Effector memory CD4-positive, alpha-beta T cell (primary cell): ENCODE measurements at places on chromosomes 1 and 21.

DNA sequence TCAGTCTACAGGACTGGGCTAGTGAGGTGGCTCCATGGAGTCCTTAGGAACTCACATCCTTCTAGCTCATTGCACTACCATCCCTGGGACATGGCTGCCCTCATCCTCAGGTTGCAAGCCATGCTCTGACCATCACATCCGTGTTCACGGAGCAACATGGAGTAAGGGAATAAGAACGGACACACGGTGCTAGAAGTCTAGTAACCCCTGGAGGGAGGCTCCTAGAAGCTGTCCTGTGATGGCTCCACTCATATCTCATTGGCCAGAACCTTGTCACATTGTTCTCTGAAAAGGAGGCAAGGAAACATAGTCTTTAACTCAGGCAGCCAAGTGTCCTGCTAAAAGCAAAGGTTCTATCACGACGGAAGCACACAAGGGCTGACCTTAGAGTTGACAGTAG, 3.9 kb downstream of the MRAP start:
- DNase-seq = no peak

- no peak for DNase-seq
Measured at GRCh38 chr1:36766481-36766880, 267.8 kb downstream of the GRIK3 start.

DNA sequence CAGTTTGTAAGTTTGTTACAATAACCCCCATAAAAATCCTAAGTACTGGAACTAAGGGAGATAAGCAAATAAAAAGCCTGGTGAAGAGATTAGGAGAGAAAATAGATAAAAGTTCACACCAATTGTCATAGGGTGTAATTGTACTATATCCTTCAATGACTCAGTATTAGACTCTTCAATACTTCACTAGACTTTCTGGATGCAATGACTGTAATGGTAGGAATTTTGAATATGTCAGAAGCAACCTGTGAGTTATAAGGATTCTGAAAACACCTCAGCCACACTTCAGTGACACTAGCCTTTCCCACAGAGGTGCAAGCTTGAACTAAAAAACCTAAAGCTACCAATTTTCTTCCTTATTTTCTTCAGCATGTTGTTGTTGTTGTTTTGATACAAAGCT, 147.9 kb downstream of the PTGER3 start:
- DNase-seq = no peak

GRCh38 chr1:108117945-108118902, 81.9 kb downstream of the SLC25A24 start:
- DNase-seq = no peak

DNA sequence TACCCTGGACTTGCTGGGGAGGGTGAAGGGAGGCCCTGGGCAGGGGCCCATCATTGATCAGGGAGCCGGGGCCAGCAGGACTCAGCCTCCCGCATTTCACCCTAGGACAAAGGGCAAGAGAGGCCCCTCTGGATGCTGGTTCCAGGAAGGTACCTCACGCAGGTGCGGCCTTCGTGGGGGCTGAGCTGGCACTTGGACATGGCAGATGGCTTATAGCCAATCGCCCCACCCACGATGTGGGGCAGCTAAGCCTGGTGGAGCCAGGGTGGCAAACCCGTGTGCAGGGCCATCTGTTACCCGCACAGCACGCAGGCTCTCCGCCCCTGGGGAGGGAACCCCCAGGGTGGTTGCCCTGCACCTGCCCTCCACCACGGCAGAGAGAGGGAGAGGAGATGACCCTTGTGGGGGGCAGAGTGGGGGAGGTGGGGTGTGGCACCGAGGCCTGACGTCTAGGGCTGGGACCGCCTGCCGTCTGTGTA, 2.5 kb downstream of the TFF3 start:
- DNase-seq = no peak

DNA sequence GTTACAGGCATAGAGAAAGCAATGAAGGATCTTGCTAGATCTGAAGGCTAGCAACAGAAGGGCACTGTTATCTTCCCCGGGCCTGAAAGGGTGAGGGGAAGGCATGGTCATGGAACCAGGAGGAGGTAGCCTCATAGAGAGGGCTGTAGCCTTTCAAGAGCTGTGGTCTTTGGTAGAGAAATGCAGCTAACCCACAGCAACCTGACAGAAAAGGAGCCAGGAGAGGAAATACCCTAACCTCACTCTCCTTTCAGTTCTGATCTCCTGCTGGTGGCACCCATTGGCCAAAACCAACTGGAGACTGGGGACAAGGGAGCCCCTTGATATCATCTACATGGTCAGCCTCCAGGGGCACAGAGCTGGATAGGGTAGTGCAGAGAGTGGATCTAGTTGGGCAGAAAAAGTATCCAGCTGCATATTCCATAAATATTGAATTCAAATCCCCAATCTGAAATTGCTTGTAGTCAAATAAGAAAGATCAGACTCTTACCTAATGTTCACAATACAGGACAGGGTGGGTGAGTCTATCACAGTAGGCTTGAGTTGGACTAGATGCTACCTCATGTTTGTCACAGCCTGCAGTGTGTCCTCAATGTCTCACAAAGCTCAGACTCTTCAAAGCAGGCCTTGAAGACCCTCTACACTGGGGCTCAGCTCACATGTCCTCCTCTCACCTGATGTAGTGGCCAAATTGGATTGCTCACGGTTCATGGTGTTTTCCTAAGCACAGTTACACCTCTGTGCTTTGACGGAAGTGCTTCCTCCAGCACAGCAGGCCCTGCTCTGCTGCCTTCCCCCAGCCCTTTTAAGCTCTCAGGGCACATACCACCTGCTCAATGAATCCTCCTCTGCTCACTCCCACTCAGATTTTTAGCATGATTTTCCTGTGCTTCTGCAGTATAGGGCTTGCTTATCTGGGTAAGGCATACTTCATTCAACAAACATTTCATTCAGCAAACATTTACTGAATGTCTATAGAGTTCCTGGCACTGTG, 74.1 kb upstream of the JUN start:
- no peak for DNase-seq

GRCh38 chr1:36913016-36913415, 121.3 kb downstream of the GRIK3 start:
- no peak for DNase-seq

DNA sequence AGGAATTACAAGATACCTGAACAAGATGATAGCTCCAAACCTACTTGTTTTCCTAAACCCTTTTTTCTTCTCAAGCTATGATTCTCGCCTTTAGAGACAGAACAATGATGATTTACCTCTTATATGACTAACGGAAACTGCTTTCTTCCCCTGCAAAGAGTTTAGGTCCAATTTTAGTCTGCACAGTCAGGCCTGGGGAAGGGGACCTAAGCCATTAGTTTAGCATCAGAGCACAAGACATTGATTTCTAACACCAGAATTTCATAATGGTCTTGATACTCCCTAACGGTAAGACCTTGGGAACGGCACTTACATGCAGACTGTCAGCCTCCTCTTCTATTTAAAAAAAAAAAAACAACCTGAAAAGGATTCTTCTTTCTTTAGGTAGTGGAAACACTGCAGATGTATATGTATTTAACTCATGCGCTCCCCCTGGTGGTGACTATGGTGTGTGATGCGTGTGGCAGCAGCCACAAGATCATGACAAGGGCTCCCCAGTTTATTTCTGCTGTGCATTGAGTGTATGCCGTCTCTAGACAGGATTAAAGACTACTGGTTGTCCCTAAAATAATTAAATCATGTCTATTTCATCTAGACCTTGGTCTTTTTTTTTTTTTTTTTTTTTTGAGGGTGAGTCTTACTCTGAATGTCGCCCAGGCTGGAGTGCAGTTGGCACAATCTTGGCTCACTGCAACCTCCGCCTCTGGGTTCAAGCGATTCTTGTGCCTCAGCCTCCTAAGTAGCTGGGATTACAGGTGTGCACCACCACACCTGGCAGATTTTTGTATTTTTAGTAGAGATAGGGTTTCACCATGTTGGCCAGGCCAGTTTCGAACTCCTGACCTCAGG, 37.3 kb upstream of the TMEM222 start:
- peak; percentile 79 for DNase-seq

DNA sequence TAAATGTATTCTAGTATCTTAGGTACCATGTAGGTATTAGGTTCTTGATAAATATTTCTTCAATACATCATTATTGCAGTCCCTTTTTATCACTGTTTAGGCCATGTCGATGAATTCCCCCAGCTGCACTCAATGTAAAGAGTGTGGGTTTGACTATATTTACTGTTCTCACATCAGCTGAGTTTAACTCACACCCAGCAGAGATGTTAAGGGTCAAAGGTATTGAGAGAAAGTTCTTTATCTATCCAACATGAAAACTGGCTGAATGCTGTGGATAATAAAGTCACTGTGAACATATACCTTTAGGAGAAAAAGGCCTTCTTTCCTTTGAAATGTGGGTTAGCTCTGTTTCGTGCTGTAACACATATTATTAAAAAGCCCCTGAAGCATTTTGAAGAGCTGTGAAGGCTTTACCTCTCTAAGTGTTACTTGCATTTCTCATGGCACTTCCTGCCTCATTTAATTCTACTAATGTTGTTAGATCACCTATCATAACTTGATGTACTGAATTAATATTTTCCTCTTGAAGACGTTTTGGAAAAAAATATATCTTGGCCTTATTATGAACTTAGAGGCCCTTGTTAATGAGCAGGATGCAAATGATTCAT, 19.1 kb upstream of the LYST start:
- no peak for DNase-seq

DNA sequence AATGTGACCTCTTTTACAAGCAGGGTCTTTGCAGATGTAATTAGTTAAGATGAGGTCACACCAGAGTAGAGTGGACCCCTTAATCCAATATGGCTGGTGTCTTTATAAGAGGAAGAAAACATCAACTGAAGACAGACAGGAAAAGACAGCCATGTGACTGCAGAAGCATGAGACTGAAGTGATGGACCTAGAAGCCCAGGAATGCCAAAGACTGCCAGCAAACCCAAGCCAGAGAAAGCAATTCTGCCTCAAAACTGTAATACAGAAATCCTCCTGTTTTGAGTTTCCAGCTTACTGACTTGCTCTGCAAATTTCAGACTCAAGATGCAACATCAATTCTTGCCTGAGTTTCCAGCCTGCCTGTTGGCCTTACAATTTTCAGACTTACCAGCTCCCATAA, 17.3 kb downstream of the ENAH start:
- DNase-seq = no peak

GRCh38 chr1:57553666-57554065, 129.8 kb upstream of the DAB1 start:
- no peak for DNase-seq

GRCh38 chr1:164982545-164982944, 374.0 kb downstream of the LMX1A start:
- DNase-seq = no peak

DNA sequence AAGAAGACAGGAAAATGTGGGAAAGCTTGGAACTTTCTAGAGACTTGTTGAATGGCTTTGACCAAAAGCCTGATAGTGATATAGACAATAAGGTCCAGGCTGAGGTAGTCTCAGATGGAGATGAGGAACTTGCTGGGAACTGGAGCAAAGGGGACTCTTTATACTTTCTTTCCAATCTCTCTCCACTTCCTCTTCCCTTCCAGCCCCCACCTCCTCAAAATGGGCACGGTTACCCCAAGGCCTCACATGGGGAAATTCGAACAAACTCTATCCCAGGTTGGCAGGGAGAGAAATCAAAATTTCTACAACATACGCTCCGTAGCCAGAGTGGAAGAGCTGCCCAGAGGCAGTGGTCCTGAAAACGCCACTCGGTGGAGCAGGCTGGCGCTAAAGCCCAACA, 15.2 kb downstream of the PPT1 start:
- DNase-seq = no peak

- no peak for DNase-seq
Measured at GRCh38 chr21:36749935-36750575, 51.1 kb downstream of the SIM2 start.

DNA sequence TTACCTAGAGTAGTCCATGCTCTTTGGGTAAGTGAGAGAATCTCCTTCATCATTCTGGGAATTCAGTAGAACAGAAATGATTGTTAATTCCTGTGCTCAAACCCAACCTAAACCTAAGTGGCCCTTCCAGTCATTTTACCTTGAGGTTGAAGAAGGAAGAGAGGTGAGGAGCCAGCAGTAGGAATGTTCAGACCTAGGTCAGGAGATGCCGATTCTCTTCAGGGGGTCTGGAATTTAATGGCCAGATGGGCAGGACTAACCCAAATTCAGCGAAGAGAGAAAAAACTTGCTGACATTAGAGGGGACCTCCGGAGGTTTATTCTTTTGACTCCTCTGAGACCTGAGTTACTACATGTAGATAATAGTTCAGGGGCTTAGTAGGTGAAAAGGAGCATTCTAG, 16.5 kb upstream of the OR2B11 start:
- no peak for DNase-seq

DNA sequence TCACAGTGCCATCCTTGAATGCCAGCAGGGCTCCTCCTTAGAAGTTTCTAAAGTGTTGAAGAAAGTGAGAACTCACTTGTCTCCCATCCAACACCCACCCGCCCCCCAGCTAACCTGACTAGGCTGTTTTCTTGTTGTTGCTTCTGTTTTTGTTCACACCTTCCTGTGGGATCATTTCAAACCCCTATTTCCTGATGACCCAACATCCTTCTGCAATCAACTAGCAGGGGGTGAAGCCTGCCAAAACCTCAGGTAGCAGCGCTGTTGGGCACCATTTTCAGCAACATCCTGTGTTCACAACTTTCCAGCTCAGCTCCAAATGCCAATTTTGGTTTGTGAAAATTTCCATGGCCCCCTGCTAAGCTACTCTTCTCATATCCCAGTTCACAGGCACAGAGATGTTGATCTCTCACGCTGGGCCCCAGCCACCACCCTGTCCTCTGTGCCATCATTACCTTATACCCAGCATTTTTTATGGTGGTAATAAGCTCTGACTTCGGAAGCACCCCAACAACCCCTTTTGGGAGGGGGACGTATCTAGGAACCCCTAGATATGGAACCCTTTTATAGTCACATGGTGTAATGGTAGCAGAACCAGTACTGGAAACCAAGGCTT, 41.4 kb downstream of the CDC7 start:
- no peak for DNase-seq

GRCh38 chr1:227433663-227434341, 115.5 kb upstream of the CDC42BPA start:
- DNase-seq = no peak

DNA sequence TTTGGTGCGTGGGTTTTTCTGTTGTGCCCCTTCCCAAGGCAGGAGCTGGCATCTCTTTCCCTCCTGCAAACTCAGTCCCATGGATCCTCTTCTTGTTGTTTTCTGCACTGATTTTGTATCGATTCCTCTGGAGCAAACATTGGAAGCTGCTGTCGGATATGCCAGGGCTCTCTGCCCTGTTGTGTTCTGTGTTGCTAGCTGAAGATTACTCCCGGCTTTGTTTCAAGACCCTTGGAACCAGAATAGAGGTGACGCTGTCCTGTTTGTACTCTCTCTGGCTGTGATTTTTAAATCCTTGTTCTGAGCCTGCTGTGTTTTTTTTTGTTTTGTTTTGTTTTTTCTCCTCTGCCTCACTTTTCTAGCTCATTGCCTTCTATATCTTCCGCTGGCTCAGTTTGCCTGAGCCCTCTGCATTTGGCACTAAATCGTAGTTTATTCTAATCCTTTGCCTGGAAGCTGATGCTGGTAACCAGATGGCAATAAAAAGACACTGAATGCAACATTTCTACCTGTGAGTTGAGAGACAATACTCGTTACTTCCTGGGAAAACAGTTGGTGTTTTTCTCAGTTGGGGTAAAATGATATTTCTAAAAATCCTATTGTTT, 67.0 kb downstream of the BACH1 start:
- no peak for DNase-seq

- DNase-seq = no peak
Measured at GRCh38 chr1:193031431-193031830, 27.7 kb downstream of the UCHL5 start.

- DNase-seq = no peak
Measured at GRCh38 chr1:232554409-232554808, 75.5 kb downstream of the SIPA1L2 start.

- DNase-seq = no peak
Measured at GRCh38 chr1:93581917-93582850, 99.5 kb downstream of the BCAR3 start.
